T-cell (primary cell): ENCODE measurements at places on chromosomes 1 and 21.

GRCh38 chr1:154843636-154844296 is 26.3 kb downstream of the KCNN3 start:
- no peak for DNase-seq

DNA sequence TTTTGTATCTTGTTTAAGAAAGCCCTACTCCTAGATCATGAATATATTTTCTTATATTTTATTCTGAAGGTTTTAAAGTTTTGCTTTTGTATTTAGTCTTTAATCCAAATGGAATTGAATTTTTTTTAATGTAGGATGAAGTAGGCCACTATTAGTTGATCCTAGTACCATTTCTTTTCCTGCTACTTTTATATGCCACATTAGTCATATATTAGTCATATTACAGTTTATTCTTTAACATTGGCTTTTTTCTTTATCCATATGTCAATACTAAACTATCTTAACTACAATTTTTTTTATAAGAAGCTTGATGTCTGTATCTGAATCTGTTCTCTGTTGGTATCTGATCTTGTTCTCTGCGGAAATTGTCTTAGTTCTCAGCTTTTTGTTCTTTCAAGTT is 48.8 kb downstream of the MAN1A2 start:
- no peak for DNase-seq

DNA sequence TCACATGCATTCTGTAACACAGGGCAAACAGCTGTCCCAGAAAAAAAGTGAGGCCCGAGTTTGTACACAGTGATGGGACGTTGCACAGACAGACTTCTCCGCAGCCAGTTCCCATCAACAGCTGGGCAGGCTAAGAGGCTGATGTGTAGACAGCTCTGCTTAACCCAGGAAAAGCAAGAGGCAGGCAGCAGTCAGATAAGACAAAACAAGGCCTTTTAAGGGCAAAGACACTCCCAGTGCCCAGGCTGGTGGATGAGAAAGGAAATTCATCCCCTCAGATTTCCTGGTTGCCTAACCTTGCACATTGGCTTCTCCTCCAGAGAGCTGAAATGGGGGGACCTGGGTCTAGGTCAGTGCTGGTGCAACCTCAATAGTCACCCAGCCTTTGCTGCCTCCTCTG is 17.2 kb upstream of the PHLDA3 start:
- DNase-seq: no peak

GRCh38 chr1:53400761-53401674 is 58.2 kb upstream of the DMRTB1 start:
- no peak for DNase-seq

- DNase-seq: no peak
Measured at GRCh38 chr1:145878724-145879123, 6.9 kb downstream of the ANKRD35 start.

DNA sequence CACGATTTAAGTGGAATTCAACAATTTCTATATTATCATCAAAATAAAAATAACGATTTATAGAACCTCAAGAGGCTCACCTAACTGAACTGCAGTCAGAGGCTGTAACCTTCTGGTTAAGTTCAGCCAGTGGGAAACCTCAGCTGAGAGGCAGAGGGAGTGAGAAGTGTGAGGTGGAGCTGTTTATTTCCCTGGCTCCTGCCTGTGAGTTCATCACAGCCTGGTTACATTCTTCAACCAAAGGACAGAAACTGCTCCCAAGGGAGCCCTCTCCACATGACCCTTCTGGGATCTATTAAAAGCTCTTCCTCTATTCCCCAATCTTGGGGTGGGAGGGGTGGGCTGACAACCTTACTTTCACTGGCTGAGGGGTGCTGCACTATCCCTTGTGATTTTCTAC is 22.2 kb downstream of the DYNLT5 start:
- DNase-seq: no peak

GRCh38 chr1:10267319-10267718 is 56.9 kb downstream of the KIF1B start:
- no peak for DNase-seq

DNA sequence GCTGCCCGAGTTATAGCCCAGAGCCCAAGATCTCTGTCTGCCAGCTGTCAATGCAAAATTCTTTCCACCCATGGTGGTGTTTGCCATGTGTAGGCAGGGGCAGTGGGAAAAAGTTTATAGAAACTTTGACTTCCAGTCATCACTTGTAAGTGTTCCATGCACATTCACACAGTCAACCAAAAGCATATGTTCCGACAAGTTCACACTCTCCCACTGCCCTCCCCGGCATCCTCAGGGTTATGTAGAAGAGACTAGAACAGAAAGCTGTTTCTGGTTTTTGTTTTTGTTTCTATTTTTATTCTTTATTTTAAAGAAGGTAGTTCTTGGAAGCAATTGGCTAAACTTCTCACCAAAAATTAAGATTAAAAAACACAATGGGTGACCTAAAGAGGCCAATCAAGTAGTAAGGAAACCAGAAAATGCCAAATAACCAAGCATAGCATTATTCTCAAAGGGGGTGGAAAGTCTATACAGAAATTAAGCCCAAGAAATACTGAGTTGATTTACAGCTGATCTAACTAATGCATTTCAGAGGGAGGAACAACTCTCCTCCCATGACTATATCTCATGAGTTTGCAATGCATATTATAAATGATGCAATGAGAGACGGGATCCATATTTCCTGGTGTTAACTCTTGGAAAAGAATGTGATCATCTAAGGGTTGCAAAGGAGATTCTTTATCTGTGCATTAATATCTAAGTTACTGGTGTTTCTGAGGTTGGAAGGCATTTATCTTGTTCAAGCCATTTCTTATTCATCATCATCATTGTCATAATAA is 91.5 kb upstream of the ETS2 start:
- DNase-seq: no peak

DNA sequence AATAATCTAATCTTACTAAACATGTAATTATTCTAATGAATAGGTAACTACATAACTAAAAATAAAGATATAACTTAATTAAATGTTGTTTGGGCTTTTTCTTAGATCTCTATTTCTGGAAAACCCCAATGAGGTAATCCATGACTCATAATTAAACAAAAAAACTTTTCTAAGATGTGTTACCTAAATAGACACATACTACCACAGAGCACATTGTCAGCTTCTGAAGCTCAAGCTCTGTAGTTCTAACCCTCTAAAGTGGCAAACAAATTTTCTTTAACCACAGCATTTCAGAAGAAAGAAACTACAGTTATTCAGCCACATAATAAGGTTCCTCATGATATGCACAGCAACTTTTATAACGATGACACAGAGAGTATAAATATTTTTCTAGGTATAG is 4.2 kb downstream of the OR6K3 start:
- no peak for DNase-seq

- DNase-seq: no peak
Measured at GRCh38 chr1:101964708-101965107, 32.0 kb downstream of the OLFM3 start.

DNA sequence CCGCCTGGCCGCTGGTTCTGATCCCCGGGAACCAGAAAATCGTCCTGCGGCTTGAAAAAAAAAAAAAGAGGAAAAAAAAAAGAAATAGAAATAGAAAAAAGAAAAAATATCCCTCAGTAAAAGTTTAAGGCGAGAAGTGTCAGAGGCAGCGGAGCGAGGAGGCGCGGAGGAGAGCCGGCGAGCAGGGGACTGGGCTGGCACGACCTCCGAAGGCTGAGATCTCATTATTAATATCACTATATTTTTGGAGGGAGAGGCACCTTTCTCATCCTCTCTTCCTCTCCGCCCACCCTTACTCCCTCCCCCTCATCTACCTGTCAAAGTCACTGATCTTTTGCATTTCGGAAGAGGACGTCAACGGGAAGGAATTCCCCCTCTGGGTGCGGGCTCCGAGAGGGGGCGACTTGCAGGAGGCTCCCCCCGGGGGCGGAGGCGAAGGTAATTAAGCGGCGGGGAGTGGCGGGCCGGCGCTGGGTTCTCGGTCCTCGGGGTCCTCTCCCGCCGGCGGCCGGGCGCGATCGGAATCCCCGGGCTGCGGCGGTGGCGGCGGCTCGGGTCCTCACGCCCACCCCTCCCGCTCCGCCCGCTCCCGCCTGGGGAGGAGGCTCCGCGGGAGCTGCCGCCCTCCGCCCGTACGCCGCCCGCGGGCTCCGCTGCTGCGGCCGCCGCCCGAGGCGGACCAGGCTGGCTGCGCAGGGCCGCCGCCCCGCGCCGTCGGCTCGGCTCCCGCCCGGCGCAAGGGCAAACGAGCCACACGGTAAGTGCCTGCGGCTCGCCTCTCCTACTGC is at the start of gene NTNG1:
Gene NTNG1, plus strand, starts transcription at position 337 of the 788 bp plus-strand sequence.
- no peak for DNase-seq

- DNase-seq: no peak
Measured at GRCh38 chr1:20466273-20466672, 19.7 kb downstream of the CAMK2N1 start.

DNA sequence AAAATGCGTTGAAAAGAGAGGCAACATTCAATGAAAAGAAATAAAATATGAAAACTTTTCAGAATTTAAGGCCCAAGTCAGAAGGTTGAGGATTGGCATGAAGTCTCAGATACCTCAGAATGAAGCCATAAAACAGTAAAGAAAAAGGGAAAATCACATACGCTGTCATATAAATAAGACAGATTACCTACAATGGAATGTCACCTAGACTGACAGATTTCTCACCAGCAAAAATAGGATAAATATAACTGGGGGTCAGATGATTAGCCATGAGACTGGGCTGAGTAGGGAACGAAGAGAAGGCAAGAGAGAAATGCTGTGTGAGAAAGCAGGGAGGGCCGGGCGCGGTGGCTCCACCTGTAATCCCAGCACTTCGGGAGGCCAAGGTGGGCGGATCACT is 51.6 kb upstream of the DESI2 start:
- no peak for DNase-seq

DNA sequence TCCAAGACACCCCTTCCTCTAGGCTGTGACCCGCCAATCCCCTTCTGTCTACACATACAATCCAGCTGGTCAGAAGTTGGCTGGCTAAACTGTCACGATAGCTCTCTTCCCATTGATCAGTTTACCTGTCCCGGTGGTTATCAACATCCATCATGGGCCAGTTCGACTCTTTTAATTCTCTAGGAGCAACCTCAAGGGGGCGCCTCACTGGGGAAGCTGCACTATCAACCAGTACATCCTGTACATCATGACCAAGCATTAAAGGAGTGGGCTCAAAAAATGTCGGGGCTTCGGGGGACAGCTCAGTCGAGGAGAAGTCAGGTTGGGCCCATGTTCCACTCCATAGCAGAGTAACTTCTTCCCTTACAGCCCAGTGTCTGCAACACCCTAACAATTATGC is 53.2 kb upstream of the B3GALNT2 start:
- no peak for DNase-seq

- no peak for DNase-seq
Measured at GRCh38 chr1:213680677-213681325, 307.0 kb upstream of the PROX1 start.

DNA sequence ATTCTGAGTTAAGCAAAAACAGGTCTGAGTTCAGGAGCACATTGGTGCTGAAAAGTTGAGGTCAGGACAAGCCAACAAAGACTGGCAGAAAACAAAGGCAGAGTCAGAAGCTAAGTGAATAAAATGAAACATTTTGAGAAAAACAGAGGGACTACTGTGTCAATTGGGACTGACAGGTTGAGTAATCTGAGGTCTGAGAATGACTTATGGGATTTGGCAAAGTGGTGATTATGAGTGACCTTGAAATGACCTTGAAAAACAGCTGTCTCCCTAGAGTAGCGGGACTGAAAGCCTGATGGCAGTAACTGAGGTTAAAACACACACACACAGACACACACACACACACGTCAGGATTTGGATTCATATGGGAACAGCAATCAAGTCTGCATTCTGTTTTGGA is 8.8 kb upstream of the COG2 start:
- DNase-seq: no peak

DNA sequence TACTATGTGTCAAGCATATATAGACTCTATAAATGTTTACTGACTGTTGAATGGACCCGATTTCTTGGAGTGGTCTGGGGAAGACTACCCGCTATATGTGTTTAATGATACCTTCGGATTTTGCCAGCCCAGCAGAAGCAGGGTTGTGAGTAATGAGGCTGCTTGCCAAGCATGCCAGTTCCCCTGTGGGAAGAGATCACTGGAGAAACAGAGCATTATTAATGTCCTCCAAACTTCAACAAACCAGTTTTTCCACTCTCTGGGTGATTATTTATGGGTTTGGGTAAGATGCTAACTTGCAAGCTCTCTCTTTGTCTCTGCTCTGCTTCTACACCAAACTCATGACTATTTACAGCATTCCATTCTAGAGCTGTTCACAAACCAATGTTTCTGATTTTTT is 25.1 kb upstream of the PHGDH start:
- DNase-seq: no peak

DNA sequence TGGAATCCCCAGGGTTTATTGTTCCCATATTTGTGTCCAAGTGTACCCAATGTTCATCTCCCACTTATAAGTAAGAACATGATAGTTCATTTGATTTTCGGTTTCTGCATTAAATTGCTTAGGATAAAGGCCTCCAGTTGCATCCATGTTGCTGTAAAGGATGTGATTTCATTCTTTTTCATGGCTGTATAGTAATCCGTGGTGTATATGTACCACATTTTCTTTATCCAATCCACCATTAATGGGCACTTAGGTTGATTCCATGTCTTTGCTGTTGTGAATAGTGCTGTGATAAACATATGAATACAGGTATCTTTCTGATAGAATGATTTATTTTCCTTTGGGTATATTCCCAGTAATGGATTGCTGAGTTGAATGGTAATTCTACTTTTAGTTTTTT is 20.0 kb upstream of the BATF3 start:
- DNase-seq: no peak

GRCh38 chr1:34645919-34646318 is 108.9 kb upstream of the GJB5 start:
- DNase-seq: no peak

- DNase-seq: no peak
Measured at GRCh38 chr1:229480495-229480894, 27.6 kb downstream of the NUP133 start.

GRCh38 chr1:94302497-94302896 is 65.1 kb upstream of the ARHGAP29 start:
- DNase-seq: no peak

DNA sequence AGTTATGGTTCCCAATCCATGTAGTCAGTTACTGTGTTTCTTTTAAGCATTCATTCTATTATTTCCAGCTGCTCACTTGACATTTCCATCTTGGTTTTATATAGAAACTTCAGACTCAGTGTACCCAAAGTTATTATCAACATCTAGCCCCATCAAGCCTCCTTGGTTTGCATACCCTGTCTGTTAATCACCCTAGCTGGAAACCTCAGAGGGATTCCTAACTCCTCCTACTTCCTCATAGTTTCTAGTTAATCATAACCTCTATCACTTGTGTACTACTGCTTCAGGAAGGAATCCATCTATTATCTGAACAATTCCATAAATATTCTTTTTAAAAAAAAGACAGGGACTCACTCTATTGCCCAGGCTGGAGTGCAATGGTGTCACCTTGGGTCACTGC is 293.3 kb downstream of the SDCCAG8 start:
- DNase-seq: no peak

DNA sequence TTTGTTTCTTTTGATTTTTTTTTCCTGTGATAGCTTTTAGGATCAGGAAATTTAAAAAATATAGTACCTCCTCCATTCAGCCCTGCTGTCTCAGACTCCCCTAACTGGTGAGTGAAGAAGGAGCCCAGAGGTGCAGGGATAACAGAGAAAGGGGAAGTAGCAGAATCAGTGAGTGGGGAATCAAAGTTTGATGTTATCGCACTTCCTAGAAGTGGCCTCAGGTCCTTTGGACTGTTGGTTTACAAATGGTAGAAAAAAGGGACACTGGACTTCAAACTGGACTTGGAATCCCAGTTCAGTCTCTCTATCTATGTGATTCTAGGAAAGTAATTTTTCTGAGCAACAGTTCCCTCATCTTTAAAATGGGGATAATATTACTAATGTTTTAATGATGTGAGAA is 99.5 kb downstream of the FGGY start:
- DNase-seq: no peak
